Stimulated activated CD4-positive, alpha-beta T cell treated with anti-CD3 and anti-CD28 coated beads, Interleukin-15, amount 100 ng/mL, for 1 hour (primary cell): ENCODE measurements at places on chromosomes 12 and 14.

- no peak for DNase-seq
These were observed 184.3 kb upstream of the RTL1 start for GRCh38 chr14:101087614-101088394.

DNA sequence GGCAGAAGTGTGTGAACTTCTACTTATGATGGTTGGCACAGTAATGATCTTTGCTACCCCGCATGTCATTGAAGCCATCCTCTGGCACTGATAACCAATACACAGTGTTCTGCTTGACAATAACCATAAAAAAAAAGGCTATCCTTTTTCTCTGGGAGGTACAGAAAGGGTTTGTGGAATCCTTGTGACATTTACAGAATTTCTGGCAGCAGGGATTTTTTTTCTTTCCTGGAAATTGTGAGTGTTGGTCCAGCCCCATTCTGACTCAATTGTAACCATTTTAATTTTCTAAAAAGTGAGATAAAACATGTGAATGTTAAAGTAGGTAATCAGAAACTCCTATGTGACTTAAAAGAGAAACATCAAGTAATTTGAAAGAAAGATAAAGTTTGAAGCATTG, 943.8 kb downstream of the TMTC2 start:
- no peak for DNase-seq

DNA sequence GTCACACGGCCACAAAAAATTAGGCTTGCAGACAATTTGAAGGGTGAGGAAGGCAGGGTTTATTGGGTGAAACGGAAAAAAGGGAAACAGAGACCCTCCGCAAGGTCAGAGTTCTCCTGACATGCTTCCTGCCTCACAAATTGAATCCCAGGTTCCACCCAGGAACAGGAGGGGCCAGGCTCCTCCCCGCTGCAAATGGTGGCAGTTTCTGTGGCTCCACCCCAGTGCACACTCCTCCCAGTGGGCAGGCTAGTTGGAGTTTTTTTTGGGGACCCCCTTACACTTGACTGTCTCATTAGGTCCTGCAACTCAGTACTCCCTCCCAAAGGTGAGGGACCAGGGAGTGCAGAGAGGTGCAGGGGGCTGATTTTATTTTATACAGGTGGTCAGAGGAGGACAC, 39.4 kb upstream of the PPP1CC start:
- no peak for DNase-seq

DNA sequence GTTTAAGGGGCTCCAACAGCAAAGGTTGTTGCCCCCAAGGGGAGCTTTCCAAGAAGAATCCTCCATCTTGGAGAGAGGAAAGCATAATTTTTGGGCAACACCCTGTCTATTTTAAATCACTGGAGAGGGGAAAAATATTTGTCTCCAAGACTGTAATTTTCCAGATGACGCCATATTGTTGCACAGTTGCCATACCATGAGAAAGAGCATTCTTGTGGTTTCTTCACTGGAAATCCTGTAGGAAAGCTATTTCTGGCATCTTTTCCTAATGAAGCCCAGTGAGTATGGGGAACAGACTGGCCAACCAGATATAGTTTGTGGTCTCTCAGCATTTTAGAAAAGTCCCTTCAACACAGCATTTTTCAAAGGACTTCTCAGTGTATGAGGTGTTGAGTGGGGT, 88.1 kb upstream of the MANSC4 start:
- DNase-seq, result no peak

DNA sequence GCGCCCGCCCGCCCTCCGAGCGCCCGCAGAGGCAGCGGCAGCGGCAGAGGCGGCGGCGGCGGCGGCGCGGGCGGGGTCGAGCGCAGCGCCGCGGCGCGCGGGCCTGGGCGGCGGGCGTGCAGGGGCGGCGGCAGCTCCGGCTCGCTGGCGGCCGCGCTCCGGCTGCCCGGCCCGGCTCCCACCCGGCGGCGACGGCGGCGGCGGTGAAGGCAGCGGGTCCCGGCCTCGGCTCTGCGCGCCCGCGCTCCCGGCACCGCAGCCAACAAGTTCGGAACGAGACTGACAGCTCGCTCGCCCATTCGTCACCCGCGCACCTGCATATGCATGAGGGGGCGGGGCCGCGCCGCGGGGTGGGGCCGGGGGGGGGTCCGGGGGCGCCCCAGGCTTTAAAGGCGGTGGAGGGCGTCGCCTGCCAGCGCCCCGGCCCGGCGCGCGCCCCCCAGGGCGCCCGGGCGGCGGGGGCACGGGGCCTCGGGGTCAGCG, at the start of gene JAG2:
JAG2 (minus strand) TSS at position 281 of the 483 bp plus-strand sequence. CDS start 356 bp downstream, outside the sequence.
- peak; percentile 36 for DNase-seq

DNA sequence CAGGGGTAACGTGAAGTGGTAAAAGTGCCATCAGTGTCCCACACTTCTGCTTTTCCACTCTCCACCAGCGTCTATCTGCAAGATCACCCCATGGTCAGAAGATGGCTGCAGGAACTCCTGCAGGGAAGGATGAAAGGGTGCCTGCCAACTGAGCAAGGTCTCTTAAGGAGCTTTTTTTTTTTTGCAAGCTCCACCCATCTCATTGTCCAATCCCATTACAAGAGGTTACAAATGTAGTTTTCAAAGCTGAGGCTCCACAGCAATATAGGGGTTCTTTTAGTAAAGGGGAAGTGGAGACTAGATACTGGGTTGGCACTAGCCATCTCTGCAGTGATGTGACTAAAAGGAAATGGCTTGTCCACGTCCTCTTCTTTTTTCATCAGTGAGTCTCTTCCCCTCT, 5.9 kb upstream of the BHLHE41 start:
- no peak for DNase-seq

DNA sequence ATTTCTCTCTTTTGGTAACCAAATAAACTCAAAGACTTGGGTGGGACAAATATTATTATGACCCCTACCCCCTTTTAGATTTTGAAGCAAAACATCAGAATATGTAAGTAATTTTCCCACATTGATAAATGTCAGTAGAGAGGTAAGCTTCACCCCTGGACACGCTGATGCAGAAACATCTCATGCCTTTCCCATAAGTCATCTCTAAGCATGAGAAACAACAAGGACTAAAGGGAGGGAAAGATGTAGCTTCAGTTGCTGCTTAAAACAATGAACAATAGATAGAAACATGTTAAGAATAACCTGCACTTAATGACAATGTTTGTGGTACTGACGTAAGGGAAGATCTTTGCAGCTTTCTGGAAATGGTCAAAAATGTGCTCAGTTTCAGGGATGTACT, 56.3 kb upstream of the SLC8A3 start:
- DNase-seq, result no peak

DNA sequence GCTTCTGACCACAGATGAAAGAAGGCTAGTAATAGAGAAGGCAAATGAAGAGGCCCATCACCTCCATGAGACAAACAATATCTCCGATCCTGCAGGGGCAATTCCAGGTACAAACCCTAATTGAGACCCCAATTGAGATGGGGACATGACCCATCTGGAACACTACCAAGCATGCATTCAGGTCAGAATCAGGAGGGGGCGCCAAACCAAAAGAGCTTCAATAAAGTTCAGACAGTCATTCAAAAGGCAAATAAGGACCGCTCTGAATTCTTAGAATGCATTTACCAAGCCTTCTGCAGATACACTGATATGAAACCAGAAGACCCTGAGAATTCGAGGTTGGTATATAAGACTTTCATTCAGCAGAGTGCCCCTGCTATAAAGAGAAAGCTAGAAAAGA, 10.2 kb upstream of the EDDM3B start:
- DNase-seq, result no peak

DNA sequence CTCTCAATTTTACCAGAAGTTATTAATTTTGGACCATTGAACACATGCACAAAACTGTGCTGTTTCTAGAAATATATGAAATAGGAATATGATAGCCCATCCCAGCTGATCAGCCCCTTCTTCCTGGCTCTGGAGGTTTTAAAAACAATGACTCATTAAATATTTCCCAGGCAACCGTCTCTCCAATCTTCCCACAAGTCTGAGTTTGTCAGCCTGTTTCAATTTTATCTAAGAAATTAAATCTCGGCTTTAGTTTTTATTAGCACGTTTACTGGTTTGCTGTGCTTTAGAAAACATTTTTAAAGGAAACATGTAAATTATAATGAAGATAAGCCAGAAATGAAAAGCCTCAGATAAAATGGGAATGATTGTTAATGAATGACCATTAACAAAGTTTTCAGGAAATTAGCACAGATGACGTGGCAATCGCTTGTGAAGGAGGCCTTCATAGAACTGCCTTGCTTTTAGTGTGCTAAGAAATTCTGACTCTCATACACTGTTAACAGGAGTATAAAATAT, 89.3 kb upstream of the RAP1B start:
- no peak for DNase-seq

DNA sequence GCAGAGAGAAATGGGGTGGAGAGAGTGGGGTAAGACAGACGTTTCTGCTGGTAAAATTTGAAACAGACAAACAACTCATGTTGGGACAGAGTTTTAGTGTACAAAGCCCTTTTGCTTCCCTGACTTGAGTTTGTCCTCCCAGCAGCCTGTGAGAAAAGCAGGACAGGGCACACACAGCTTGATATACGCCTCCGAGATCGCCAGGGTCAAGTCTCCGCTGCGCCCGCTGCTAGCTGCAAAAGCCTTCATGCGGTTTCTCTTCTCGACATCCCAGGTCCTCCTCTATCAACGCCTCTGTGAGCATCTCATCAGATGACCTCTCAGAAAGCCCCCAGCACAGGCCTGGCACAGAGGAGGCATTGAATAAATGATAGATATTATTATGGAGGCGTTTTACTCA, 9.4 kb upstream of the BCL11B start:
- no peak for DNase-seq

DNA sequence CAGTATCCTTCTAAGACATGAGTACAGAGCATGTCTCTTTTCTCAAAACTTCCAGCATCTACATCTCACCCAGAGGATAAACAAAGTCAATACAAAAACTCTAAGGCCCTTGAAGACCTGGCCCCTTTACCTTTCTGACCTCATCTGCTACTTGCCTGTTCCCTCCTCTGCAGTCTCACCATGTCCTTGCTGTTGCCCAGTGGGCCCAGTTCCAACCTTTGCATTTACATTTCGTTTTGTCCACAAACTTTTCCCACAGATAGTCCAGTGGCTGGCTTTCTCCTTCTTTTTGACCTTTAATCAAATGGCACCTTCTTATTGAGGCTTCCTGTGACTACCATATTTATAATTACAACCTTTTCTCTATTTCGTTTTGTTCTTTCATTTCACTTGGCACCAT, 1.6 kb downstream of the IRAK4 start:
- no peak for DNase-seq

DNA sequence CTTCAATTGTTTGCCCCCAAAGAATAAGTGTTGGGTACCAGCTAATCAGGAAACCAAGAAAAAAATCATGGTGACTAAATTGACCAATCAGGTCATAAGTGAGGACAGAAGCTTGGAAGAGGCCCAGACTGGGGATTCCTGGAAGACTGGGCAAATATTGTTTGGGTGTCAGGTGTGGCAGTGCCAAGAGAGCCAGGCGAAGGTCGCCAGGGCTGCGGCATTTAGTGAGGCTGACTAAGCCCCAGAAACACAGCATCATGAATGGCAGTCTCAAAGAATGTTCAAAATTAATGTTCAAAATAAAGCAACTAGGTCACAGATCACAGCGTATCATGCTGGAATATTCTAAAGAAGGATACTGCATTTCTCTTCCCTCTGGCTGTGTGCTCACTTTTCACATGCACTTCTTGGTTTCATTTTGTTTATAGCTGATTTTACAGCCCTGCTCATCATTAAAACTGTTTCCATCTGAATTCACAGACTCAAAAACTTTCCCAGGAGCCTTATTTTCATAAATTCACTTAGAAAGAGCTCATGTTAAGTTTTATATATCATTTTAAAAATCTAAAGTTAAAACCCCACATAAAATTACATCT, 85.3 kb upstream of the OVCH1 start:
- DNase-seq, result no peak

DNA sequence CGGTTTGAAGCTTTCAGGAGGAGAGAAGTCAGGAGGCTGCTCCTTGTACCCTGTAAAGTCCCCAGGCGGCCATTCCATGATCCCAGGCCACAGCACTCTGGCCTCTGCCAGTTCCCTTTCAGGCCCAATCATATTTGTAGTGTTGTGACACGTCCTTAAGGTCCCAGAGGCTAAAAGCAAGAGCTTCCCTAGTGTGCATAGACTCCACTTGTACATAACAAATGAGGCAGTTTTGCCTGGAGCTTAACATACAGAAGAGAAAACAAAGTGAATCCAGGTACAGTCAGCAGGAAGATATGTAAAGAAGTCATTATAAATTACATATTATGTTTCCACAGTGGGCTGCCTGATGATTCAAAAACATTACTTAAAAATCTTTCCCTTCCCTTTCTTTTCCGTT, 81.1 kb upstream of the RPH3A start:
- no peak for DNase-seq

DNA sequence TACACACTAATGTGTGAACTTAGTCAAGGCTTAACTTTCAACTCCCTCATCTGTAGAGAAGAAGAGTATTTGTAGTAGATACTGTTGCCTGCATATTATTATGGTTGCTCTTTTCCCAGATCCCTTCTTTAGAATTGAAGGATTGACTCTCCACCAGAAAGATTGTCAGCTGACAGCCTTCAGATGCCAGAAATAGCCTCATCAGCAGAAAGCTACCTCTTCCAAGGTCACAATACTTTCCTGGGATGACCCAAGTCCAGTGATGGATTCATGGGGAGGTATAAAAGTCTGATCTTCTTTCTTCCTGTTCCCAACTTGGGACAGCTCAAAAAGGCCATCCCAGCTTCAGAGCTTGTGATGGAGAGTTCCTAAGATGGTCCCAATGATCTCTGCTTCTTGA, 78.2 kb downstream of the TBX5 start:
- no peak for DNase-seq

GRCh38 chr12:93653079-93653478, 24.1 kb upstream of the CRADD start:
- DNase-seq, result no peak

- DNase-seq, result no peak
These were observed 51.4 kb downstream of the BORCS5 start for GRCh38 chr12:12408265-12408690.

GRCh38 chr14:34926552-34926951, 51.4 kb upstream of the BAZ1A start:
- no peak for DNase-seq

DNA sequence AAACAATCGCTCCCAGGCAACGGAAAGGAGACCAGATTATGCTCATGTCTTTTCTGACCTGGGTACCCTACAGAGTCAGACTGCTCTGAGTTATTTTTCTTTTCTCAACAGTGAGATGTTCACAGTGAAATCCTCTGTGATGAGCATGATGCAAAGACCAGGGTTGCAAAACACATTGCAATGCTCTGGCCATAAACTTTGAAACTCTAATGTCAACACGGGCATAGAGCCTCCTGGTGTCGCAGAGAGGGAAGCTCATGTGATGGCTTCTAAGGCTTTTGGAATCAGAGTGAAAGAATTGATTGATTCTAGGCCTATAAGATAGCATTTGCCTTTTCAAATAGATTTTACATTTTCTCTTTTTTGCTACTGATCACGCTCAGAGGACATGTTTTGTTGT, 193.4 kb downstream of the RASSF9 start:
- DNase-seq, result no peak

DNA sequence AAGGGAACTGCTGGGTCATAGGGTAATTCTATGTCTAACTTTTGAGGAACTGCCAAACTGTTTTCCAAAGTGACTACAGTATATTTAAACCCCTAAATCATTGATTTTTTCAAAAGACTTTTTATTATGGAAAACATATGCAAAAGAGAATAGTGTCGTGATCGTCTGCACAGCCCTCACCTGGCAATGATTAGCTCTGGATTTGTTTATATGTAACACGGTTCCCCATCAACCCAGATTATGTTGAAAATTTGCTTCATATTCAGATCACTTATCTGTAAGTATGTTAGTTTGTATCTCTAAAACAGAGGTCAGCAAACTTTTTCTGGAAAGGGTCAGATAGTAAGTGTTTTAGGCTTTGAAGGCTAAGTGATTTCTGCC, 52.7 kb downstream of the CCDC92 start:
- no peak for DNase-seq
